ENCODE measurements at places on chromosomes 11 and 22. TPM values are rescaled to one million over a fixed set of nuclear protein-coding genes. Genes with fewer than 3 reads are reported as not detected.

GRCh38 chr22:36625102-36625501, 78.5 kb downstream of the CACNG2 start:
- no peak for DNase-seq

GRCh38 chr11:82527081-82527584, 206.5 kb downstream of the FAM181B start:
- no peak for DNase-seq

GRCh38 chr11:93668171-93668570, 6.7 kb downstream of the CEP295 start:
- DNase-seq = no peak

The C11orf86 gene
- total RNA-seq = not detected

DNA sequence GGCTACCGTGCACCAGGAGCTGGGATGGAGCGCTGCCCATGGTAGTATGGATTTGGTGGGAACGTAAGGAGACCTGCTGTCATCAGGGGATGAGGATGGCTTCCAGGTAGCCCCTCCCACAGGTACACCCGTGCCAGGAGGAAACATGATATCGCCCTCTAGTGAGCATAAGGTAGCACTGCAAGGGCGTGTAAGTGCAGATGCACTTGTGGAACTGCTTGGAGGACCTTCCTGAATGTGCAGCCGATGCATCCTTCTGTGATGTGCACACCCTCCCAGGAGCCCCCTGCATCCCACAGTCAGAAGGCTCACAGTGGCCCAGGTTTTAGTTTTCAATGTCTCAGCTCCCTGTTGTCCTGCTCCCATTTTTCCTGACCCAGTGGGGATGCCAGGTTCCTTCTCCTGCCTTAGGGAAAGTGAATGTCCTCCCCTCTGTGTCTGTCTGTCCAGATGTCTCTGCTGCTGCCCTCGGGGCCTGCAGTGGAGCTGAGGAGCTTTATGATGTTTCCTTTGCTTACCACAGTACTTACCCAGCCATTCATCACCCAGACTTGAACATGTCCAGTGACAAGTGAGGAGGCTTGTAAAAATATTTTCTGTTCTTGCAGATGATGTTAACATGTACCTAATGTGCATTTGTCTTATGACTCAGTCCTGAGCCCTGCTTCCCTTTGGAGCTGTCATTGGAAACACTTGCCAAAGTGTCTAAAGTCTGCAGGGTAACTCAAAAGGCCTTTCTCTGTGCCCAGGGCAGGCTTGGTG, 49.2 kb downstream of the DBX1 start:
- DNase-seq = no peak

DNA sequence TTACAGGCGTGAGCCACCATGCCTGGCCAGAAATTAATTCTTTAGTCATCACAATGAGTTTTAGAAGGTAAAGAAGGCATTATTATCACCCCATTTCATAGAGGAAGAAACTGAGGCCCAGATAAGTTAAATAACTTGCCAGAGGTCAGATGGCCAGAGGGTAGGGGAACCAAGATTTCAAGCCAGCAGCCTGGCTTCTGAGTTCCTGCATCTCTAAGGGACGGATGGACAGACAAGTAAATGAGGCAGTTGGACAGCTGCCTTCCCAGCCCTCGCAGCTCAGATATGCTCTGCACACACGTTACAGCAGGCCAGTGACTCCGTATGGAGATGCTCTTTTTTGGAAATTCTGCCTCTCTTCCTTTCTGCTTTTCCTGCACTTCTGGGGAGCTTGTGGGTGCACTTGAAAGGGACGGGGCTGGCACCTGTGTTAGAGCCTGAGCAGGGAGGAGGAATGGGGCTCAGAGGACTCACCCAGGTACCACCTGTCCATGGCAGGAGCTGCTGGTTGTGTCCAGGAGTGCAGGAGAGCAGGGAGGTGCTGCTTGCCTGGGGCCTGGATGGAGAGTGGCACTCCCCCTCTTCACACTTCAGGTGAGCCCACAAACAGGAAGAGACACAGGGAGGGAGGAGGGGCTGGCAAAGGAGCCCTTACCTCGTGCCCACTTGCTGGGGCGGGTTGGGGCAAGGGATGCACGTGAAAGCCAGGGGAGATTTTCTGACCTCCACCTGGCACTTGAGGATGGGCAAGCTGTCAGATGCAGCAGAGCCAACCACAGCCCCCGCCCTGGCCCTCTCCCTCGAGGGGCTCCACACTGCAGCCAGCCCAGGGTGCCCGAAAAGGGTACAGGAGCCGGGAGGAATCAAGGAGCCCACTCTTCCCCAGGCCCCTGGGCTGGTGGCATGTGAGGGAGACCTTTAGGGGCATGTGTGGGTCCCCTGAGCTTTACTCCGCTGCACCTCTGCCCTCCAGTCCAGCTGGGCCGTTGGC, 3.3 kb upstream of the FXYD2 start:
- peak; percentile 65 for DNase-seq

- no peak for DNase-seq
Measured at GRCh38 chr22:23382428-23383218, 197.5 kb downstream of the IGLL1 start.

DNA sequence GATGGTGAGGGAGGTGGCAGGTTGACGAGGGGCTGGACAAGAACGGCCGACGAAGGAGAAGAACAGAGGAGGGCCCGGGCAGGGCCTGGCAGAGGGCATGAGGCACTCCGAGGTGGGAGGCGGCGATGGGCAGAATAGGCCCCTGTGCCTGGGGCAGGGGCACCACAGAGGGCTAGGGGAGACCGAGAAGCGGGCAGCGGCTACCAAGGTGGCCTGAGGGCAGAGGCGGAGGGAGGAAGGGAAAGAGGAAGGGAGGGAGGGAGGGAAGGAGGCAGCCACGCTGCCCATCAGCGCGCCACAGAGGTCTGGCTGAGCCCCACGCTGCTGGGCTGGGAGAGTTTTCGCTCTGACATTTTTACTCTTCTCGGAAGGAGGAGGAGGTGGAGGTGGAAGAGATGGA, 11.3 kb downstream of the LSP1 start:
- peak; percentile 79 for DNase-seq
